Right ventricle myocardium superior (tissue), 1 donor: ENCODE measurements at places on chromosomes 12 and 14.

DNA sequence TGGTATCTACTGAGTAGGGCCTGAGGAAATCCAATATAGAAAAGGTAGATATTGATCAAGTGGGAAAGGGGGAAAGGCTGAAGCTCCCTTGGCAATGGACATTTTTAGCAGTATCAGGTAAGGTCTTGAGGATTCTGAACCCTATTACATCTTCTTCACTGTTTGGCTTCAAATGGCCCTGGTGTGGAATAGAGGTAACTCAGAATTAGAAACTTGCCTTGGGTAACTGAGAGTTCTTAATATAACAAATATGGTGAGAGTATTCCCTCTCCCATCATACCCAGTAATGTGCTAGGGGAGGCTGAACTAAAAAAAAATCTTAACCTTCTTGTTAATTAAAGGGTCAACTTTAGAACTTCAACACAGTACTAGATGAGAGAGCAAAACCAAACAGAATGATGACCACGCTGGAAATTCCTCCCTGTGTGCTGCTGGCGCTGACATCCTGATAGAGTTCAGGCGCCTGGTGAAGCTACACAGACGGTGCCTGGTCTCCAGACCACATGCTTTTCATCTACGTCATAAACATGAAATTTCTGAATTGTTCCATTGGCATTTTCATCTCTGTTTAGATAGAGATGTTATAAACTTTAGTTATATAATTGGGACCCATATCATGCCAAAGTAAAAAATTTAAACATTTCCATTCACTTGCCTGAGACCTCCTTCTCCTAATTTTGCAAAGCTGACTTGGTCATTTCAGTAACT lies 128.3 kb downstream of the AKAP6 start:
- DNase-seq = peak; percentile 62

GRCh38 chr12:115166698-115167315 lies 482.8 kb upstream of the TBX3 start:
- DNase-seq = no peak

- no peak for DNase-seq
Measured at GRCh38 chr12:68585966-68586365, 24.7 kb upstream of the RAP1B start.

DNA sequence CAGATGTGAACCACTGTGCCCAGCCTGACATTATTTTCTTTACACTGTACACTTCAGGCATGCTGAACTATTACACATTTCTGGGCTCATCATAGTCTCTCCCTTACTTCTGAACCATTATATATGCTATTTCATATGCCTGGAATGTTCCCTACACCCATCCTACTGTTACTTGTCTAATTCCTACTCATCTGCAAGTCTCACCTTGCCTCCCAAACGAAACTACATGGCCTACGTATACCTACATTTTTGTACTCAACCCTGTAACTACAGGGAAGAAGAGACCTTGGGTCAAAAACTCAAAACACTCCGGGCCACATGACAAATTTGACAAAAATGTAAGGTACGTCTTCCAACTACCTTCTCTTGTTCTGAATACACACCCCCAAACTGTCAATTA lies 9.5 kb upstream of the EEA1 start:
- DNase-seq = no peak

- no peak for DNase-seq
Measured at GRCh38 chr14:94176808-94177207, 2.7 kb downstream of the PPP4R4 start.

DNA sequence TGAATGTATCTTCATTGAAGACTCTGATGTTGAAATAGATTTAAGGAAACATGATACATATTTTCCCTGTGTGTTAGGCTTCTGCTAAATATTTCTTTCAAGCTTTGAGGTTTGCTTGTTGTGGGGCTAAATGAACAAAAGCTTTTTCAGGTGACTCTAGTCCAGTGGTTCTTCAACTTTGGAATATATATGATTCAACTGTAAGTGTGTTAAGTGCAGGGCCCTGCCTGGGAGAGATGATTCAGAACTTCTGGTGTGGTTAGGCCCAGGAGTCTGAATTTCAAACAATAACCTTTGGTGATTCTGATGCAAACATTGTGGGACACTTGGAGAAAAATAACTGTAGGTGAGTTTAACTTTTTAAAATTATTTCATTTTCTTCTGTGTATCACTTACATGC lies 93.0 kb downstream of the TRHDE start:
- no peak for DNase-seq

DNA sequence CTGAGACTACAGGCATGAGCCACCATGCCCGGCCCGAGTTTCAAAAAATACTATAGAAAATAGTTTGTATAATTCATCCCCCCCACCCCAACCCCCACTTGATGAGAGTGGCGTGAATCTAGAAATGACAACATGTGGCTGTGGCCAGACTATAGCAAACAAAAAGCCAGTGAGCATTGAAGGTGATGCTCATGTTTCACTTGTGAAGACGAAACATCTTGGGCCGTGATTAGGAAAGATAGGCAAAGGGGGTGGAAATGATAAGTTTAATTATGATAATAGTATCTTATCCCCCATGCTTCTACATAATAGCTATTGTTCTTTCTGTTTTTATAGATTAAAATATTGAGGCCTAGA lies 8.5 kb downstream of the BORCS5 start:
- DNase-seq = no peak
